ENCODE measurements at places on chromosomes 1 and 21.

GRCh38 chr1:185565302-185565701, 168.9 kb upstream of the HMCN1 start:
- no peak for DNase-seq

GRCh38 chr1:156693848-156694689, 11.3 kb downstream of the CRABP2 start:
- no peak for DNase-seq

- peak; percentile 5 for DNase-seq
These were observed 9.7 kb downstream of the OR2B11 start for GRCh38 chr1:247448107-247448791.

DNA sequence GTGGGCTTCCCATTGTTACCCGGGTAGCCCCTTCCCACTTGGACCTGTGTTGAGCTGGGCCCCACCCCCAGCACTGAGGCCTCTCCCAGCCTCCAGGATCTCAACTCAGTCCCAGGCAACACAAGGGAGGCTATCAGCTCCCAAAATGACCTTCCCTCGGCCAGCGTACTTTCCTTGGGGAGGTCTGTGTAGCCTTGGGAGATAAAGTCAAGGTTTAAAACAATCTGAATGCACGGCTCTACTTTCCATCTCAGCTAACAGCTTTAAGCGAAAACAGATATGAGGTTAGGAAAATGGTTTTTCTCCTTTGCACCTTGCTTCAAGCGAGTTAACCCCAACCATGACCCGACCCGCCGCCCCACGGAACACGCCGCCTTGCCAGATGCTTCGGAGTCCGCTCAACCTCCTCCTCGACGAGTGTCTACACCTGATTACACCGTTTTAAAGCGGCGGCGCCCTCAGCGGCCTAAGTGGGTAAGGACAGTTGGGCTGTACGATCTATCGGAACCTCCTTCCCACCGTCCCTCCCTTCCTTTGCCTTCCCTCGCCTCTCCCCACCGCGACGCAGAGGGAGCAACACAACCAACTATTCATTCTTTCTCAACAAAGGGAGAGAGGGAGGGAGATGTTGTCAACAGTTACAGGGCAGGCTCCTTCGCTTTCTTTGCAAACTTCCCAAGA, 1.1 kb downstream of the BCAR3 start:
- peak; percentile 74 for DNase-seq

DNA sequence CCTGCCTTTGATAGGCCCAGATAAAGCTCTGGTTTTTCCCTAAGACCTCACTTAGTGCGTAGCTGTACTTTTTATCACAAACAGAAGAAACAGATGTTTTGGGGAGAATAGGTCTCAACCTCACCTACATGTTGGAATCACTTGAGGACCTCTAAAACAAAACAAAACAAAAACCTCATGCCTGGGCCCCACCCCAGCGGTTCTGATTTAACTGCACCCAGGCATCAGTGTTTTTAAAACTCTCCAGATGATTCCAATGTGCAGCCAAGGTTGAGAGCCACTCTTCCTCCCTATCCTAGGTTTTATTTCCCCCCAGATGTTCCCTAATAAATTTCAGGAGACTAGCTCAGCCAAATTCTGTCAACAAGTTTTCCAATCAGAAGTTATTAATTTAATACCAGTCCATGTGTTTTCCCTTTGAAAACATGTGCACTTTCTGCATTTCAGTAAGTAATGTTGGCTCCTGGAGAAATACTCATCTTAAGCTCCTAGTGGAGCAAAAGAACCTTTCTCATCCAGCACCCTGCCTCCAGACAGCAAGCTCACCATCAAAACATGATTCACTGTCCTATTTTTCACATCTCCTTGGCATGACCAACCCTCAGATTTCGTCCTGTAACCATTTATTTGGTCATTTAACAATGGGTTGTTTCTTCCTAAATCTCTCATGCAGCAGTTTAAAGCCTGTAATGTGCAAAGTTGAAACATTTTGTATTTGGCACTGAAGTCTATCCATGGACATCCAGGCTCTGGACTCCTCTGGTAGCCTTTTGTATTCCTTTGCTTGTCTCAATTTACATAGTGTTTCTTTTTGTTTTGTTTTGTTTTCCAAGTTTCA, 27.5 kb downstream of the LRRC8C start:
- DNase-seq, result no peak

DNA sequence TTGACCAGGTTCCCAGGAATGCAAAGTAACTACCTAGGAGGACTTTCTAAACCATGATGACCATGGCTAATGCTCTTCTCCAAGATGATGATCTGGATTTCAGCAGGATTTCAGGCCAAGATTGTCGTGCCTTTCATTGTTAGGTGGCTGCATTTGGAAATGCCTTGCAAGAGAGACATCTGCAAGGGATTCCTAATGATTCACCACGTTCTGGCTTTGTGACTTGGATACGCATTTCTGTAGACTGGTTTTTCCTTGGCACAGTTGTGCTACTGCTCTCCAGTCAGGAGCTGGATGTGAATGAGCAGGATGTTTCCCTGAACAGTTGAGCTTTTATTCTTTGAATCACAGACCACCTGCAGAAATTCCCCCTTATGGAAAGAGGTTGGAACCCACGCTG, 212.4 kb downstream of the BACH1 start:
- no peak for DNase-seq

DNA sequence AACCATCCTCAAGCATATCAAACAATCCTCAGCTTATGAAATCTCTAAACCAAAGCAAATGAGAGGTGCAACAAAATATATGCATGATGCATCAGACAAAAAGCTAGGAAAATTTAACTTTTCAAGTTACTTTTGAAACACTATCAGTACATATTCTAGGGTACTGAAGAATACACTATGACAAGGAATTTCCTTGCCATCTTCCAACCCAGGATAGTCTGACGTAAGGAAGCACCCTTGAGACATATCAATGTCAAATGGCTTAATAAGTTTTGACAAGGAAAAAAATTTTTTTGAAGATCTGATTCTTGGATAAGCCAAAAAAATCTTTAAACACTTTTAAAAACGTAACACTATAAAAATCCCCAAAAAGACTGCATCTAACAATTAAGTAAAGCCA, 64.9 kb downstream of the KIFAP3 start:
- no peak for DNase-seq

DNA sequence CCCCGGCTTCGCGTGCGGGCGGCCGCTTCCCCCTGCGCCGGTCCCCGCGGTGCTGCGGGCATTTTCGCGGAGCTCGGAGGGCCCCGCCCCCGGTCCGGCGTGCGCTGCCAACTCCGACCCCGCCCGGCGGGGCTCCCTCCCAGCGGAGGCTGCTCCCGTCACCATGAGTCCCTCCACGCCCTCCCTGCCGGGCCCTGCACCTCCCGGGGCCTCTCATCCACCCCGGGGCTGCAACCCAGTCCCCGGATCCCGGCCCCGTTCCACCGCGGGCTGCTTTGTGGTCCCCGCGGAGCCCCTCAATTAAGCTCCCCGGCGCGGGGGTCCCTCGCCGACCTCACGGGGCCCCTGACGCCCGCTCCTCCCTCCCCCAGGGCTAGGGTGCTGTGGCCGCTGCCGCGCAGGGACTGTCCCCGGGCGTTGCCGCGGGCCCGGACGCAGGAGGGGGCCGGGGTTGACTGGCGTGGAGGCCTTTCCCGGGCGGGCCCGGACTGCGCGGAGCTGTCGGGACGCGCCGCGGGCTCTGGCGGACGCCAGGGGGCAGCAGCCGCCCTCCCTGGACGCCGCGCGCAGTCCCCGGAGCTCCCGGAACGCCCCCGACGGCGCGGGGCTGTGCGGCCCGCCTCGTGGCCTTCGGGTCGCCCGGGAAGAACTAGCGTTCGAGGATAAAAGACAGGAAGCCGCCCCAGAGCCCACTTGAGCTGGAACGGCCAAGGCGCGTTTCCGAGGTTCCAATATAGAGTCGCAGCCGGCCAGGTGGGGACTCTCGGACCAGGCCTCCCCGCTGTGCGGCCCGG, 159.2 kb downstream of the RUNX1 start:
- DNase-seq, result no peak

DNA sequence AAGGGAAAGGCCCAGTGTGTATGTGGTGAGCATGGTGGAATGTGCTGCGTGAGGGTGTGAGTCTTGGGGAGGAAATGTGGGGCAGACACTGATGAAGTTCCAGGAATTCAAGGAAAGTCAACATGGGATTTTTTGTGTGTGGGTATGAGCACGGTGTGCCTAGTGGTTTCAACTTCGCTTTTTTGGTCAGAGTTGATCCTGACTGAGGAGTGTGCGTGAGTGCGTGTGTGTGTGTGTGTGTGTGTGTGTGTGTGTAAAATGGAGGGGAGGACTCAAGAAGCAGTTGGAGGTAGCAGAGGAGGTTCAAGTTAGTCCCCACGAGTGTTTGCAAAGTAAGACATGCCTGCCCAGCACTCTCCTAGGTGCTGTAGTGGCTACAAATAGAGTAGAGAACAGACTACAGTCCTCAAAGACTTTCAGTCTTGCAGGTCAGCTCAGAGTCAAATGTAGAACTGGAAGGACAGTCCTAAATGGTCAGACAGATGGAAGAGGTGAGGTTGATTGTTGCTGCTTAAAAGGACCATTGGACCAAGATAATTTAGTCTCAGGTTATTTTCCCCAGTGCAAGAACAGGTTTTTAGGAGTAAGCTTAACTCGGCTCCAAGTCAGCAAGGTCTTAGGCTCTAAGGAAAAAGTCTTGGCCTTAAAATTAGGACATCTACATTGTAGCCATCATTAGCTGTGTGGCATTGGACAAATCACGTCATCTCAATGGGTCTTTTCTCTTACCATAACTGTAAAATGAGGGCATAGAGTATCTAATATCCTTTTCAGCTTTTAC, 25.0 kb downstream of the SLAMF1 start:
- no peak for DNase-seq

- no peak for DNase-seq
These were observed 1023.2 kb downstream of the KCNT2 start for GRCh38 chr1:195584870-195585624.

DNA sequence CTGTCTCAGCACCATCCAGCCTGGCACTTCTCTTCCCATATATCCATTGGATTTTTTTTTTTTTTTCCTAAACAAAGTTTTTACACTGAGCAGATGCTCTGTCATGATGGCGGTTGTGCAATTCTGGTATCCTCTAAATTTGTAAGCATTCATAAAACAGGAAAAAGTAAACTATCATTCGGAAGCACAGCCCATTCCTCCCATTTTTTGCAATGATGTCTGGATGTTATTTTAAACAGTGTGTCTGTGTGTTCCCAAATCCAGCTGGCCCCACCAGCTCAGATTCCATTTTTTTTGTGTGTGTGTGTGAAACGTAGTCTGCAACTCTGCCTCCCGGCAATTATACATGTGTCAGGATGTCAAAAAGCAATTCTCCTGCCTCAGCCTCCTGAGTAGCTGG, 33.5 kb downstream of the PDPN start:
- no peak for DNase-seq

DNA sequence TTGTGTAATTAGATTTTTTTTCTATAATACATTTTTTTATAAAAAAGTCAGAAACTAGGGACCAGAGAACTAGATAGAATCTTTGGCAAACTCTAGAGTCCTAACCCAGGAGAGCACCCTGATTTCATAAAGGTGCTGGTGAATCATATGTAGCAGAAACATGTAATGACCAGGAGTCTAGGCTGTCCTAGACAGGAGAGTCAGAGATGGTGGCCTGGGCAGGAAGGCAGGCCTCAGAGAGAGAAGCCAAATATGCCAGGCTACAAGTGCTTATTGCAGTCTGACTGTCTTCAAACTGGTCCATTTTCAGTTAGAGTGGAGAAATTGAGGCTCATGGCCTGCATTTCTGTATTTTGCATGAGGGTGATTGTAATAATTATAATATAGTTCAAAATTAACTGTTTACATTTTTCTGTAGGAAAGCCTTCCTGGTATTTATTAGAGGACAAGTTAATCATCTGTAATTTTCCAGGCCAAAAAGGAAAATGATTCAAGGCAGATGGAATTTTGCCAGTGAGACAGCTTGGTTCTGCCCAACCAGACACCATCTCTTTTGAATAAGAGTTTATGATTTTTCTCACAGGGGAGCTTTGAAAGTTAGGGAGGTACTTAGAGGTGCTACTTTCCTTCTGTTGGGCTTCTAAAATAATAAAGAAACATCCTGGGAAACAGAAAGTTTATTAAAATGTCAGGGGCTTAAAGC, 129.8 kb downstream of the S1PR1 start:
- no peak for DNase-seq

GRCh38 chr1:239952348-239953308, 139.1 kb upstream of the FMN2 start:
- no peak for DNase-seq

DNA sequence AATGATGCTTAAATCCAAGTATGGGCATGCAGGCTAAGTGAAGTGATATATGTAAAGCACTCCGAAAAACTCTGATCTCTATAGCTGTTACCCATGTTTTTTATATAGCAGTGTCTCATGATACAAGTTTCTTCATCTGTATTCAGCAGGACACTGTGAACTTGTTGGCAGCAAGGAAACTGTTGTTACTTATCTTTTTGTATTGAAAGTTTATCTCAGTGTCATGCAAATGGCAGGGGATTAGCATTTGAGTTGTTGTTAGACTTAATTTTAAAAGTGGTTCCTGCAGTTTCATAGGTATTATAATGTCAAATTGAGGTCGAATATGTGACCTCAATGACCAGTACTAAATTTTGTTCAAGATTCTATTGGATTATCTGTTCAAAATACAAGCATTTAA, 47.9 kb downstream of the NCAM2 start:
- no peak for DNase-seq

GRCh38 chr1:40948741-40949443, 30.6 kb upstream of the CTPS1 start:
- peak; percentile 49 for DNase-seq

DNA sequence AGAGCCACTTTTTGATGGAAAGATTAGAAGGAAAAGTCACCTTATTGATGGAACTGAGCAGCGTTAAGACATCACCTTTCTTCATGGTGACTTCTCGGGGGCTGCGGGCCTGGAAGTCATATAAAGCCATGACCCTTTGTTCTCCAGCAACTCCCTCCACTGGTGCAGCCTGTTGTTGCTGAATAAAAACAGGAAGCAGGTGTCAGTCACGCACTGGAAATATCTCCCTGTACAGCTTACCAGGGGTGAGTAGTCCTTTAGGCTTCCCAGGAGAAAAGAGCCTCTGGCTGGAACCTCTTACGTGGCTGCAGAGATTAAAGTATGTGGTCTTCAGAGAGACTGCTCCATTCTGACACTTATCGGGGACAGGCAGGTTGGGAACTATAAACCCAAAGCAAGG, 31.9 kb downstream of the SPTA1 start:
- DNase-seq, result no peak

DNA sequence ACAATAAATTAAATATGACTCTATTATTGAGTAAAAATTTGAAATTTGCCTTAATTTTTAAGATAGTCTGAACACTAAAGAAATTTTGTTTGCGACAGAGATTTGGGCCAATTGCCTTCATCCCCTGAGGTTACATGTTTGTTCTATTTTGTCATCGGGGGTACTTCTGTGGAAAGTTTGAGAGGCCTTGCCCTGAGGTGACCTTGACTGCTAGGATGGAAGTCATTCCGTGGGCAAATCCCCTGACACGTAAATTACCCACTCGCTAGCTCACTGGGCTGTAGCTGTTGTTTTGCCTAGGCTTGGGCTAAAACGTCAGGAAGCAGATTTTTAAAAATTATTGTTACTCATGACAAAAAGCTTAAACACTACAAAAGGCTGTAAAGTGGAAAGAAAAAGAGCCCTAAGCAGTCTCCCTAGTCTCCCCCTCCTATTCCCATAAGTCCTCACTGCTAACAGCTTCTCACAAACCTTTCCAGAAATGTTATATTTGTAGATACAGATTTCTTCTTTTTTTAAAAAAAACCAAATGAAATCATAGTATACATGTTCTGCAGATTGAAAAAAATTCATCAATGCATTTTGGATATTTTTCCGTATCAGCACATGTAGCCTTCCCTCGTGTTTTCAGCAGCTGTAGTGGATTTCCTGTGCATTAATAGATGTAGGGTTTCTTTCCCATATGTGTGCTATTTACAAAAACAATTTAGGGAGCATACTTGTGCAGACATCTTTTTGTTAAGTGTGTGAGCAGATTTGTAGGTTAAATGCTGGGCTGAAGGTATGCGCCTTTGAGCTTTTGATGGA, 142.7 kb downstream of the MRPS6 start:
- DNase-seq, result no peak

Measured in AG09319 (cell line).